Amniotic stem cell (primary cell): ENCODE measurements at places on chromosomes 1 and 21.

- DNase-seq, result no peak
Observed at GRCh38 chr1:57167997-57168396, 202.2 kb upstream of the C8B start.

- no peak for DNase-seq
Observed at GRCh38 chr1:207848234-207848633, 62.7 kb downstream of the CD34 start.

GRCh38 chr1:83990734-83991133 lies 8.2 kb downstream of the TTLL7 start:
- no peak for DNase-seq

GRCh38 chr21:37658121-37658816 lies 258.0 kb downstream of the KCNJ6 start:
- DNase-seq, result no peak

DNA sequence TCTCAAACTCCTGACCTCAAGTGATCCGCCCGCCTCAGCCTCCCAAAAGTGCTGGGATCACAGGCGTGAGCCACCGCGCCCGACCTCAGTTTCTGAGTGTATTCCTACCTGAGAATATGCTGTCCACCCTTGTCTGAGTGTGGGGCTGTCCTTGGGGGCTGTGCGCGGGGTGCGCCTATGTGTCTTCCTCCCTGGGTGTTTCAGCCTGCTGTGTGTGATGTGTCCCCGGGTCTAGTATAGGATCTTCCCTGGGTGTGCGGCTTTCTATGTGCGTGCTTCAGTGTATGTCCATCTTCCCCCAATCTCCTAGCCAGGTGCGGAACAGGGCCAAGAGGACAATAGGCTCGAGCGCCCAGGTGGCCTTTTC lies 8.3 kb upstream of the ID3 start:
- no peak for DNase-seq

GRCh38 chr1:31949862-31950261 lies 11.7 kb upstream of the PTP4A2 start:
- DNase-seq, result no peak

GRCh38 chr1:89865498-89866382 lies 44.9 kb downstream of the LRRC8D start:
- DNase-seq, result no peak

DNA sequence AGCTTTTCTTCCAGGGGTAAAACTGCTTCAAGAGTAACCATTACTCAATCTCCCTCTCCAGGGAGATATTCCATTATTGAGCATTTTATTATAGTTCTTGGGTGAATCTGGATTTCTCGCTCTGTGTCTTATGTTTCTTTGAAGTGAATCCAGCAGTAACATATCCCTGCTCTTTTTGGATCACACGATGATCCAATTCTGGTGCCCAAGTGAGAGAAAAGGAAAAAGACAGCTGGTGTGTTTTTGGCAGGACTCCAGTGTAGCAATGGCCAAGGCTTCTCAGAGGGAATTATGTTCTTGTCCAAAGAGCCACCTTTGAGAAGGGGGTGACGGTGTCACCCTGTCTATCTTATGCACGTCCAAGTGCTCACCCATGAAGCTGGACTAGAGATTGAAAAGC lies 140.3 kb upstream of the ERRFI1 start:
- DNase-seq, result no peak

GRCh38 chr1:167635156-167635648 lies 5.2 kb downstream of the RCSD1 start:
- no peak for DNase-seq

- no peak for DNase-seq
Observed at GRCh38 chr1:53369761-53370160, 41.9 kb upstream of the LRP8 start.
